Lung microvascular endothelial cell (primary cell): ENCODE measurements at places on chromosomes 5 and 9. TPM values are rescaled to one million over a fixed set of nuclear protein-coding genes. Genes with fewer than 3 reads are reported as not detected.

DNA sequence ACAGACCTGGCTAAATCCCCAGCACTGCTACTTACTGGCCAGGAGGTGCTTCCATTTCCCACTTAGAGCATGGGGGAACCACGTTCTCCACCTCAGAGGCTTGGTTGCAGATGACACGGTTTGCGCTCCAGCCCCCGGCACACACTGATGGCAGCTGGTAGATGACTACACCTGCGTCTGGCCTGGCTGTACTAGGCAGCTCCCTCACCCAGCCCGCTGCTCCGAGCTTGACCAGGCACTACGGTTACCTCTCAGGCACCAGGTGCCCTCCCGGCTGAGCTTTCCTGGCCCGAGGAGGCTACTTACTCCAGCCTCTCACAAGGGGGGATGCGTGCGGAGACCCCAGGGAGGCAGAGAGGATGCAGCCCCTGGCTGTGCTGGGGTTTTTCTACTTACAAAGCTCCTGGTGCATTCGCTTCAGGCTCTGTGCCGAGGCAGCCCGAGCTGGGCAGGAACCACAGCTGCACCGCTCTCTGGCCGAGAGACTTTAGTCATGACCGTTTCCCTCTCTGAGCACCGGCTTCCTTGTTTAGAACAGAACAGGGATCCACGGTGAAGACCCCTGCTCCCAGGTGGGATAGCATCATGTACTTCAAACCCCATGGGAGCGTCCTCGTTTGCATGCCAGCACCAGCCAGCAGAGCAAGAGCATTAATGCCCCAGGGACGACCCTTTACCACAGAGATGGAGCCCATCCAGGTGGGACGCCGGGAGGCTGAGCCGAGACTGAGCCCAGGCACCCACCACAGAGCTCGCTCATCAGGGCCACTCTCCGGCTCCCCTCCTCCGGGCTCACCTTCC, 7.6 kb upstream of the GBGT1 start:
- no peak for DNase-seq

GRCh38 chr5:168123631-168124528, 167.6 kb upstream of the WWC1 start:
- DNase-seq = no peak

DNA sequence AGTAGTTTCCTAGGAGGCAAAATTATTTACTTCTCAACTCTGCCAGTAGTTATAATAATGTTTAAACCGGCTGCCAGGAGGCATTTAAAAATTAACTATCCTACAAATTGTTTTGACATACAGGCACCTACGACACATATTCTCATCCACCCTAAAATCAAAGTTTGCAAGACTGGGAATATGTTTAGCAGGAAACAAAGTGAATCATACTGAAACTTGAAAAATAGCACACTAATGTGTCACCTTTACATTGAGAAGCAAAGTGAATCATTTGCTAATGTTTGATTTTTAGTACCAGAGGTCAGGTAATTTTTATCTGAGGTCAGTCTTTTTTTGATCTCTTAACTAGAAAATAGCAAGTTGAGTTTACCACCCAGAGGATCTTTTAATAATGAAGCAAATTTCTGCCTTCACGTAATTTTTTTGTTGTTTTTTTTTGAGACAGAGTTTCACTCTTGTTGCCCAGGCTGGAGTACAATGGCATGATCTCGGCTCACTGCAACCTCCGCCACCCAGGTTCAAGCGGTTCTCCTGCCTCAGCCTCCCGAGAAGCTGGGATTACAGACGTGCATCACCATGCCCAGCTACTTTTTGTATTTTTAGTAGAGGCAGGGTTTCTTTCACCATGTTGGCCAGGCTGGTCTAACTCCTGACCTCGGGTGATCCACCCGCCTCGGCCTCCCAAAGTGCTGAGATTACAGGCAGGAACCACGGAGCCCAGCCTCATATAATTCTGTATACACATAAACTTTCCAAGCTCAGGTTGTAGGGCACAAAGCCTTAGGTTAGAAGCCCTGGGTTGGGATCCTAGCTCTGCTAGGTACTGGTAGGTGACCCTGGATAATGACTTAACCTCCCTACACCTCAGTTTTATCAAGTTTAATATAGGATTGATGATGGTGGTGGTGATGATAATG, 124.3 kb downstream of the UGCG start:
- peak; percentile 52 for DNase-seq

DNA sequence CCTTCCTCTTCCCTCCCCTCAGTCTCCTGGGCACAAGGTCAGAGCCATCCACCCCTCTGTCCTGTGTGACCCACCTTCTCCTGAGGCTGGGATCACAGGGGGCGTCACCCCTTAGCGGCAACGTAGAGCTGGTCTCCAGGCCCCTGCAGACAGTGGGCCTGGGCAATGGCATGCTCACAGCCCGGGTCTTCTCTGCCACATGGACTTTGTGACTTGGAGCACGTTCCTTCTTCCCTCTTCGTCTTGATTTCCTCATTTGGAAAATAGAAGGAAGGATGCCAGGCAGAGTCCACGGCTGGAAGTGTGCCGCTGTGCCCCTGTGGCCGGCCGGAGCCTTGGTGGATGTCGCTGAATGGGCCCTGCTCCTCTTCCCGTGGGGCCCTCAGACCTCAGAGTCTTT, 10.0 kb downstream of the RXRA start:
- no peak for DNase-seq

GRCh38 chr5:51242456-51242855, 140.8 kb upstream of the ISL1 start:
- DNase-seq = no peak

- peak; percentile 64 for DNase-seq
These were observed 1.4 kb downstream of the MLLT3 start for GRCh38 chr9:20620650-20621470.

GRCh38 chr5:24855485-24855884, 210.7 kb upstream of the CDH10 start:
- DNase-seq = no peak

DNA sequence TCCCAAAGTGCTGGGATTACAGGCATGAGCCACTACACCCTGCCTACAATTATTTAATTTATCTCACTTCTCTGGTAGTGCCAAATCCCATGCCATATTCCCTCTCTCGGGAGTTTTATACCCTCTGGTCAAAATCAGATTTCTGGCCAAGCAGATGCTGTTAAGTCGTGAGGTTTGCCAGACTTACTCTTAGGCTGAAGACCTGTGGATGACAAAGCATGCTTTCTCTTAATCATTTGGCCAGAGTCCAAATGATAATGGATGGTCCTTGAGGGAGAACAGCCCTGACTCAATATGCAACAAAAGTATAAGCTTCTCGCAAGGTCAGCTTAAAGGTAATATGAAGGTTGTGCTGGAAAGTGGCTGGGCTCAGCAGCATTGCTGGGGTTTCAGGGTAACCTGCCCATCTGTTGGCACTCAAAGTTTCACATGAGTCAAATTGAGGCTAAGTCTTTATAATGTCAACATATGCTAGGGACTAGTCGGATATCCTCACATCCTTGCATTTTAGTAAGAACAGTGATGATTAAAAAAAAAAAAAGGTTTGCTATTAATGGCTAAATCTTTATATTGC, 280.1 kb downstream of the KIF4B start:
- DNase-seq = no peak

- DNase-seq = peak; percentile 97
These were observed 57.7 kb downstream of the MAPKAP1 start for GRCh38 chr9:125649315-125649714.

DNA sequence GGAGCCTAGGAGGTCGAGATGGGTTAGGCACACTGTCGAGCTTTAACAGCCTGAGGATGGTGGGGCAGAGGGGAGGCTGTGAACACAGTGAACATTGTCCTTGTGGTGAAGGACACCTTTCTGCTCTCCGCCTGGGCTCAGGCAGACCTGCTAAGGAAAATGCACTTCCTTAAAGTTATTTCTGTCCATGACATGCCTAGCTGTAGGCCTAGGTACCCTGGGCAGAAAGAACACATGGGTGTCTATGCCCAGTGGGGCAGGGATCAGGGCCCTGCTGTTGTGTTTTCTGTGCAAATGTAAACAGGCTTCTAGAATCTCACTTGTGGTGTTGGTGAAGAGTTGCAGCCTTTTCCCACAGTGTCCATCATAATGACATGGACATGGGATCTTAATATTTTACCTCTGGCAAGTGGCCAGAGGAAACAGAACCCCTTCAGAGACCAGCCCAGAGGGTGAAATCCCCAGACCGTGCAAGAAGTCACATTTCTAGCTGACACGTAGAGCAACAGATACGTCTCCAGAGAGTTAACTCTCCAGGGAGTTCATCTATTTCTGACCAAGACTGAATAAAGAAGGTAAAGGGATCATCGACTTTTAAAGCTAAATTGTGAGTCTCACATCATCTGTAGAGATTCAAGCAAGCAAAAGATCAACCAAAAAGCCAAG, 79.2 kb downstream of the C9orf152 start:
- DNase-seq = peak; percentile 19

DNA sequence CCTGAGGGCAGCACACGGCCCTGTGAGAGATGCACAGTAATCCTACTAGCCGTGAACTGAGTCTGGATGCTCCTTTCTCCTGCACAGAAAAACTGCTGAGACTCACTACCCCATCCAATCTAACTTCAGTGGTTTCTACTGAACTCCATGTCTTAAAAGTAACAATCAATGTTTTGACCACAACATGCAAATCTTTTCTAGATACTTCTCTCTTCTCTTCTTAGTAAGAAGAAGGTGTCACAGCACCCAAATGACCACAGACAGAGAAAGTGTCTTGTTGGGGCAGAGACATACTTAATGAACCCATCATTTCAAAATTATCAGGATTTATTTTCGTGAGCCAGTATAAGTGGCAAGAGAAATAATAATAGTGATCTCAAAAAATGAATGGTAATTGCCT, 285.8 kb upstream of the MEF2C start:
- no peak for DNase-seq

DNA sequence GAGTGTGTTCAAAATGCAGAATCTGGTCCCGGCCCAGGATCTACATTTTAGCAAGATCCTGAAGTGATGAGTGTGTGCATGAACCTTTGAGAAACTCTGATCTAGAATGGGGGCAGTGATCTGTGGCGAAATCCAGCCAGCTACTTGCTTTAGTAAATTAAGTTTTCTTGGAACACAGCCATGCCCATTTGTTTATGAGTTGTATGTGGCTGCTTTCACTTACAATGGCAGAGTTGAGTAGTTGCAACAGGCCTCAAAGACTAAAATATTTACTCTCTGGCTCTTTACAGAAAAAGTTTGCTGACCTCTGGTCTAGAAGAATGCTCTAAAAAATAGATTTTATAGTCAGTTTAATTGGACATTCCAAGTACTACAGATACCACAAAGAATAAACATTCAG, 588.3 kb downstream of the BNC2 start:
- no peak for DNase-seq

DNA sequence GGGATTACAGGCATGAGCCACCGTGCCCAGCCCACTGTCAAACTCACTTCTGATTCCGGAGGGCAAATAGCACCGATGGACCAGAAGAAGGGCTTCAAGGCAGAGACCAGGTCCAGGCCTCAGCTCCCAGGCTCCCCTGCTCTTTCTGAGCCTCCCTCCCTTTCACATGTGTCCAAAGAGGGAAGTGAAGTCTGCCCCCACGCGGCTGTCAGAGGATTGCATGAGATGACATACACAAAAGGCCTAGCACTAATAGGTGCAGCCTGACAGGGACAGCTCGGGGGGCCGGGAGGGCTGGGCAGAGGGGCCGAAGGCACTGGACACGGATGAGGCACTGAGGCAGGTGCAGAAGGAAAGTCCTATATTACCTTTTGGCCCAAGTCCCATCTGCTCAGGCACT, 16.1 kb downstream of the FBP1 start:
- DNase-seq = peak; percentile 56

DNA sequence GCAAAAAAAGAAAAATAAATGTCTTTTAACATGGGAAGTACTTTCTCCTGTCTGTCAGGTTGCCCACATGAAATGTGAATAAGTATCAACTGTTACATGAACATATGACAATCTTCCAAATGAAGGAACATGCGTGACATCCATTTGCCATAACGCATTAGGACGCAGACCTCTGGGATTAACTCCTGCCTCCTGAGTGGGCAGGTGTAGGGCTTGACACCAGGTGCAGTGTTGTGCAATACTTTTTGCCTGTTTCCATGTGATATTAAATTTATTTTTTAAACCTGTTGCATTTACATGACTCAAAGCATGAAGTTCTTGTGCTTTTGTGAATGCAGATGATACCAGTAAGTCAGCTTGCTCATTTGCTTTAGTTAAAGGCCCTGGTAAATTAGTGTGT, 8.7 kb upstream of the TMEM141 start:
- DNase-seq = no peak

INSL4 gene
- not detected in 2 replicates for total RNA-seq

DNA sequence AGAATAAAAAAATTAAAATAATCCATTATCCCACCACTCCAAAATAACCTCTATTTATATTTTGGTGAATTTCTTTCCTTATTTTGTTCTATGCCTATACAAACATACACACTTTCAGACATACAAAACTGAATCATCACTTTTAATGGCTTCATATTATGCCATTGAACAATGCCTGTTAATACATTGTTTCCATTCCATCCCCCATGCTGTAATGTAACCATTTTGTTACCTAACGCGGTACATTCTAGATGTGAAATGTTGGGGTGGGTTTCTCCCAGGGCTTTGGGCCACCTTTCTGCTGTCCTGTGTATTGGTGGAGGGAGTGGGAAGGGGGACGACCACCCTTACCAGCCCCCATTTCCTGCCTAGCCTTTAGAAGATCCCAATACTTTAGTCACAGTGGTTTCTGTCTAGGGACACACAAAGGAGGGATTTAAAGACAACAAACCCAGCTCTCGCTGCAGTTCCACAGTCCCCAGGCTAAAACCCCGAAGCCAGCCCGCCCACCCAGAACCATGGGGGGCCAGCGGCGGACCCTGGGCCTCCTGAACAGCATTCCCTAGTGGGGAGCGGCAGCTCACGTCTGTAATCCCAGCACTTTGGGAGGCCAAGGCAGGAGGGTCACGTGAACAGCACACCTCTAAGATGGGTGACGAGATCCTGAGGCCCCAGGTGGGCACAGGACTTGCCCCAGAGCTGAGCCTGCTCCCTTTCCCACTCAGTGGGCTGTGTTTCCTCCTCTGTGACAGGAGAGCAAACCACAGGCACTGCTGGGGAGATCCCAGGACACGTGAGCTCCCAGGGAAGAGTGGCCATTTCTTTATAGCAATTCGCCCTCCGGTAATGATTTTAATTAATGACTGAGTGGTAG, 56.9 kb upstream of the STXBP1 start:
- DNase-seq = peak; percentile 70

GRCh38 chr9:91198405-91198804, 163.3 kb downstream of the AUH start:
- no peak for DNase-seq

RETREG1 gene
- total RNA-seq = under 0.01 TPM in 1 of 2 replicates, not detected in the other
